ENCODE measurements at places on chromosomes 6 and 20. TPM values are rescaled to one million over a fixed set of nuclear protein-coding genes. Genes with fewer than 3 reads are reported as not detected.

GRCh38 chr6:75213732-75214131, 7.9 kb upstream of the COL12A1 start:
- DNase-seq = no peak

DNA sequence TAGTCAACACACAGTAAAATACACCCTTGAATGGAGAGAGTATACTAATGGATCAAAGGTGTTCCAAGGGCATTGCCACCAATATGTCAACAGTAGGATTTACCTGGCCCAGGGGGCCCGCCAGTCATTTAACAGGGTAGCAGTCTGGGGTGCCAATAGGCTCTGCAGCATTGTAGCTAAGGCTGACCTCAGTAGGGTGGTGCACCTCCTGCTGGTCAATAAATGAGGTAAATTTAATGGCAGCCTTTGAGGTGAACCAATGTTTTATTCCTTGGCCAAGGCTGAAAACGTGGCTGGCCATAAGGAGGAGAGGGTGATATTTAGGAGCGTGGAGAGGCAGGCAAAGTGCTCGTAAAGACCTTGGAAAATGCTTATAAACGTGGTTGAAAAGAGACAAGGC, 147.2 kb downstream of the RPS12 start:
- no peak for DNase-seq

- no peak for DNase-seq
These were observed 23.3 kb downstream of the SYNDIG1 start for GRCh38 chr20:24492698-24493097.

DNA sequence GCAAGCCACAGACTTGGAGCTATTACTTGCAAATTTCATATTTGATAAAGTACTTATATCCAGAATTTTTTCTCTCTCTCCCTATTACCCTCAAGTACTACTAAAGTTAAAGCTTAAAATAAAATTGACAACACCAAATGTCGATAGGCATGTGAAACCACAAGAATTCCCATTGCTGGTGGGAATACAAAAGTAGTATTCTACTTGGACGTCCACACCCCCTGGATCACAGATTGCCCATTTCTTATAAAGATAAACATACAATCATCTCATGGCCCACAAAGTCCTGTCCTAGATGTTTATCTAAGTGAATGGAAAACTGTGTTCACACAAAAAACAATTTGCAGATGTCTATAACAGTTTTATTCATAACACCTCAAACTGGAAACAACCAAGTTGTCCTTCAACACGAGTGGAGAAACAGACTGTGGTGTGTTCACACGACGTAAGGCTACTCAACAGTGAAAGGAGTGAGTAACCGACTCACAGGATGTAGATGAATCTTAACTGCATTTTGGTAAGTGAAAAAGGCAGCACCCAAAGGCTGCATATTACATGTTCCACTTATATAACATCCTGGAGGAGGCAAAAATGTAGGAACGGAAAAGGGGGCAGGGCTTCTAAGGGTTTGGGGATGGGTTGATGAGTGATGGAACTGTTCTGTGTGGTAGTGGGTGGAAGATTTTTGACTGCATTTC, 297.4 kb downstream of the THBS2 start:
- no peak for DNase-seq

- no peak for DNase-seq
These were observed 1.3 kb upstream of the UTRN start for GRCh38 chr6:144283646-144284477.

GRCh38 chr6:101066481-101066880, 185.4 kb upstream of the ASCC3 start:
- DNase-seq = no peak

DNA sequence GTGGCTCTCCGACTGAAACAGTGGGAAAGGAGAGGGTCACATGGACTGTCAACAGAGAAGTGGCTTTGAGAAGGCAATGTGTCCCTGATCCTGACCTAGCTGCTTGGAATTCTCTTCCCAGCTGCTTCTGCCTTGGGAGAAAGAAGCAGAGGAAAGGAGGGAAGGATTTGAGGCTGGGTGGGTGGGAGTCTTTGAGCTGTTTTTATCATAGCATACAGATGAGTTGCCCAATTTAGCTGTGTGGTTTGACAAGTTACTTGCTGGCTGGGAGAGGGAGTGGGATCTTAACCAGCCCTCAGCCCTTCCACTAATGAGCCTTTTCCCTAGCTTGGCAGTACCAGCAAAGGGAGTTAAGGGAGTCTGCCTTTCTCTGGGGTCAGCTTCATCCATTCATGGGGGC, 51.1 kb upstream of the MYL9 start:
- no peak for DNase-seq

GRCh38 chr6:113842165-113842564, 15.0 kb upstream of the MARCKS start:
- DNase-seq = no peak

DNA sequence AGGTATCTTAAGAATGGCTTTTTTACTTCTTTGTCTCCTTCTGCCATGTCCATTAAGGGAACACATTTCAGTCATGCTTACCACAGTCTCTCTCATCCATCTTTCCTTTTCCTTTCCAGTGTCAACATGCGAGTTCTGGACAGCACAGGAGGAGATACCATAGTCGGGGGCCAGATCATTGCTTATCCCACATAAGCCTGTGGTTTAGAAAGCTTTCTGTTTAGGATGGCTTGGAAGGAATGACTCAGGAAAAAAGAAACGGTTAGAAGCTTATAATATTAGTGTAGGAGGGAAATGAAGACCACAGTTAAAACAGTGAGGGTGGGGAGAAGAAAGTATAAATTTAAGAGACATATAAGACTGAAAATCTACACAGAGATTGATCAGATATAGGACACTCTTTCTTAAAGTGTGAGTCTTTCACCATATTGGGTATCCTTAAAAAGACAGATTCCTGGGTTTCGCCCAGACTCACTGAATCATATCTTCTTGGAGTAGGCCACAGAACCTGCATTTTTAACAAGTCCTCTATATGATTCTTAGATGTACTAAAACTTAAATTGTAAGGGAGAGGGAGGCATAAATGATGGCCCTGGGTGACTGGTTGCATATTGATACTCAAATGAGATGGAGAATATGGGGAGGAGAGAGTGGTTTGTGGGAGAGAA, 36.1 kb downstream of the DSE start:
- no peak for DNase-seq

Gene IFT52
- 25.9 TPM for total RNA-seq

Gene C20orf141
- 0.84 TPM for total RNA-seq

Gene CFB
- 38.0 TPM for total RNA-seq

Gene OOEP
- total RNA-seq = not detected

Gene GPX5
- not detected for total RNA-seq

Gene PGC
- not detected for total RNA-seq

Gene CFAP206
- total RNA-seq = 0.19 TPM

Gene ZNF391
- total RNA-seq = 3.5 TPM

Gene RBM24
- total RNA-seq = 1.3 TPM

All from mesenteric fat pad (tissue), 1 donor.